IMR-90 (cell line): ENCODE measurements at places on chromosomes 4 and X. TPM values are rescaled to one million over a fixed set of nuclear protein-coding genes. Genes with fewer than 3 reads are reported as not detected.

KLKB1 gene
- under 0.01 TPM in 1 of 2 replicates, not detected in the other for total RNA-seq

HSFX1 gene
- total RNA-seq: under 0.01 and 0.18 TPM in 2 replicates

USP26 gene
- total RNA-seq: not detected in 2 replicates

NXF2 gene
- not detected in 2 replicates for total RNA-seq

CDX4 gene
- not detected in 2 replicates for total RNA-seq

DIAPH2 gene
- total RNA-seq: 19.9 and 27.5 TPM in 2 replicates

GPRASP1 gene
- 1.3 and 1.7 TPM in 2 replicates for total RNA-seq

SLC2A9 gene
- total RNA-seq: 0.56 and 0.72 TPM in 2 replicates

TKTL1 gene
- total RNA-seq: not detected in 2 replicates

RXFP1 gene
- total RNA-seq: not detected in 2 replicates

BTK gene
- not detected in 2 replicates for total RNA-seq

PTCHD1 gene
- not detected in 2 replicates for total RNA-seq

NRK gene
- 2.7 and 3.6 TPM in 2 replicates for total RNA-seq

TBC1D9 gene
- total RNA-seq: 15.2 and 16.9 TPM in 2 replicates
